ENCODE measurements at places on chromosomes 2 and 18.

DNA sequence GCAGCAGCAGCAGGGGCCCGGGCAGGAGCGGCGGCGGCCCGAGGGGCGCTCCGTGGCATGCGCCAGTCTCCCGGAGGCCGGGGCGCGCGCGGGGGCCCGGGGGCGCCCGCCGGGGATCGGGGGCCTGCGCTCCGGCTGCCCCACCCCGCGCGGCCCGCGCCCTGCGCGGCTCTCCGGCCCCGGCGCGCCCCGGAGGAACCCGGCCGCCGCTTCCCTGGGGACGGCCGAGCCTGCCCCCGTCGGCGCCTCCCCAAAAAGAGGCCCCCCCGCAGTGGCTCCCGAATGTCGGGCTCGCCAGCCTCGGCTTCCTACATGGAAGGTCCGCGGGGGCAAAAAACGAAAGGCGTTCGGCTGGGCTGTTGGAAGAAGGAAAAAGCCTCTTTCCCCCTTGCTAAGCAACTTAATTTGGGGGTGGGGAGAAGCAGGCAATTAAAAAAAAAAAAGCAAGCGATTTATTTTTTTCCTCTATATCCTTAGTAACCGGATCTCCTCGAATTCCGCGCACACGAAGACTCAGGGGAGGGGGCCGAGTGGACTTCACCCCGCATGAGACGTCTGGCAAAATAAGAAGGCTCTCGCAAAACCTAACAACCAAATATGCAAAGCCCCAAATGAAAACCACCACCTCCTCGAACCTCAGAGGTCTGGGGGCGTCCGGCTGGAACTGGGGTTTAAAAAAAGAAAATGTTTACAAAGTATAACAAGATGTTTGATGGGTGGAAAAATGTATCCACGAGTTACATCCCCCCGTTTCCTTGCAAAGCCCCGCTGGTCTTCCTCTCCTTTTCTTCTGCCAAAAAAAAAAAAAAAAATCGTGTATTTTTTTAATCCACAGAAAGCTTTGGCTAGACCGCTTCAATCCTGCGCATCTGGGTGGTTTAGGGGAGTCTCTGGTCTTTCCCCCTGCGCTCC lies at the start of gene SMAD7:
TSS of gene SMAD7 (minus strand) at position 430 of the 912 bp plus-strand sequence. CDS start 541 bp downstream, outside the sequence.
- peak; percentile 41 for DNase-seq

DNA sequence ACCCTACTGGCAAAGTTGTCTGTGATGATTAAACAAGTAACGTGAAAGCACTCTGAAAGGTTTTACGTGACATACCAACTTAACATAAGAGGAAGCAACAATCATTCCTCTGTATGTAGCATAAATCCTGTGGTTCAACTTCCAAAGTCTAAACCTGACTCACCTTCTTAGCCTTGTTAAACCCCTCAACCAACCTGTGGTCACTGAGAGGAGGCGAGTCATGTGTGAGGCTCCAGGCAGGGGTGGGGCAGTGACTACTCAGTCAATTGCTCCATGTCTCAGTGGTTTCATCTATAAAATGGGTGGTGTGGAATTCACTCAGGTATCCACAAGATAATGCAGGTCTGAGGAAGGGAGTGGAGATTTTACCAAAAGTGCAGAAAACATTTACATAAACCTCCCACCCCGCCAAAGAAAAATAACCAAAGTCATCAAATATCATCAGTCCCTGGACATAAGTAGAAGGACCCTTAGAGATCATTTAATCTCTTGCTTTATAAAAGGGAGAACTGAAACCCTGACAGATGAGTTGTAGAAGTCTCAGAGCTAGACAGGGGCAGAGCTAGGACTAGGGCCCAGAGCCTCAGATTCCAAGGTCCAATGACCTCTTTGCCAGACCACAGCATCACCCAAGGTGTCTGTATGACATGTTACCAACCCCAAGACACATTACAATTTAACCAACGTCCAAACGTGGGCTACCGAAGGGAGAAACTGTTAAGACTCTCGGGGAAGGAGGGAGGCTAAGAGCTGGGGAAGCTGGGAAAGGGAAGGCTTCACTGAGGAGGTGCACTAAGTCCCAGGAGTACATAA lies 3.7 kb upstream of the PCBP1 start:
- DNase-seq: peak; percentile 49

DNA sequence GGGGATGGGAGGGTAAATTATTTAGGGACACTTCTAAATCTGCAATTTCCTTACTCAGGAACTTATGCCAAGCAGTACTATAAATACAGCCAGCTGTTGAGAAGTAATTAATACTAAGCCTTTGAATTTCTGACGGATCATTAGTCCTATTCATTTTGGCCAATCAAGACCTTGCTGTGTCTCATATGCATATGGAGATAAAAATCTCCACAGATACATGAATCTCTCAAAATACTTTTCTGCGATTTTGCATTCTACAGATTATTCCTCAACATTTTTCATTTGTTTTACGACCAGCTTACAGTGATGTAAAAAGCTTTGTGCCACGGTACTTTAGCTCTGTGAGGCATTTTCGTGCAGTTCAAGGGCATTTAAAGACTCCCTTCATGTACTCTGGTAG lies 16.7 kb downstream of the LANCL1 start:
- DNase-seq: no peak

- DNase-seq: peak; percentile 25
These were observed 43.5 kb downstream of the GORASP2 start for GRCh38 chr2:170972296-170973224.

DNA sequence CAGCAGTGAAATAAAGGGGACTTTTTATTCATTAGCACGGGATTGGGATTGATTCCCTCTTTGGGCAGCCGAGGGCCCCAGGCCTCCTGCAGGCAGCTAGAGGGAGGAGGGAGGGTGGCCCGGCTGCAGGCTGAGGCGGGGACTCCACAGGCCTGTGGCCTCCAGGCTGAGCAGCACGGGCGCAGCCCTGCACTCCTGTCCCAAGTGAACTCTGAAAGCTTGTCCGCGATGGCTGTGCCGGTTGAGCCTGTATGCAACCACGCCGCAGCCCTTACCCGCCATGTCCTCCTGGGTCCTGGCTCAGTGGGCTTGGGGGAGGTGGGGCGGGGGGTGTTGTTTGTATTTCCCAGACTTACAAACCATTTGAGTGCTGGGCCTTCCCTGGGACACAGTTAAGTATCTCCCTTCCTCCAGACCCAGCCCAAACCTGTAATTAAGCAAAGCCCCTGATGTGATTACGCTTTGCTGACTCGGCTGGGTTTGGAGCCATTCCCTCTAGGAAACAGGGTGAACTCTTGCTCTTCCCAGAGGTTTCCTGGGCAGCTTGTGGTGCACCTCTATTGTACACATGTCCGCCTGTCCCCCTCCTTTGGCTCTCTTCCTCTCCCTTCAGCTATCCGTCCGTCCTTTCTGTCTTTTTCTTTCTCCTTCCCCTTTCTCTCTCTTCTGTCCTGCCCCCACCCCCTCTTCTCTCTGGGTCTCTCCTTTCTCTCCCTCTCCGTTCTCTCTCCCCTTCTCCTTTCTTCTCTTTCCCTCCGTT lies 5.3 kb downstream of the GLI2 start:
- no peak for DNase-seq

DNA sequence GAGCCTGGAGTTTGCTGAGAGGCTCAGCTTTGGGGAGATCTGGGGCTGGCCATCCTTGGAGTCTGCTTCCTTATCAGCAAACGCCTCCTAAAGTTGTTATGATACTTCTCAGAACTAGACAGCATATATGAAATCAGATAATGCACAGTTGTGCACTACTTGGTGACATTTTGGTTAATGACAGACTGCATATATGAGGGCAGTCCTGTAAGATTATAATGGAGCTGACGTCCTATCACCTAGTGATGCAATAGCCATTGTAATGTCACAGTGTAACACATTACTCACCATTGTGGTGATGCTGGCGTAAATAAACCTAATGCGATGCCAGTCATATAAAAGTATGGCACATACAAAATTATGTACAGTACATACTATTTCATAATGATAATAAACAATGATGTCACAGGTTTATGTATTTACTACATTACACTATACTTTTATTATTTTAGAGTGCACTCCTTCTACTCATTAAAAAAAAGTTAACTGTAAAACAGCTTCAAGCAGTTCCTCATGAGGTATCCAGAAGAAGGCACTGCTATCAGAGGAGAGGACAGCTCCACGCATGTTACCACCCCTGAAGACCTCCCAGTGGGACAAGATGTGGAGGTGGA lies 298.1 kb upstream of the REV1 start:
- no peak for DNase-seq

DNA sequence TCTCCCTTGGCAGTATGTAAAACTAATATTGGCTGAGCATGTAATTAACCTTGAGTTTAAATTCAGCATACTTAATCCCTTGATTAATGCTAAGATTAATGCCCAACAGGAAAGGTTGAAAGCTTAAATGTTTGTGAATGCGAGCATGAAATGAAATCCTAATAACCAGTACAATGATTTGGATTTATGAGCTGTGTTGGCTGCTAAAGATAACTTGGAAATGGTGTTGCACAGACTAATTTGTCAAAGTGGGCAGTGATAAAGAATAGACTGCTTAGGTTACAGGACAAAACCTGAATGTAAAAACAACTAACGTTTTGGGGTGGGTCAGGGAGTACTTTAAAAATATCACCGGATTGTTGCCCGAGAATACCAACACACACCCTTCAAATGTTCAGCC lies 70.6 kb downstream of the MGAT5 start:
- DNase-seq: no peak

GRCh38 chr2:216151313-216152025 lies 42.3 kb downstream of the XRCC5 start:
- DNase-seq: peak; percentile 55

GRCh38 chr2:228983700-228984099 lies 287.4 kb downstream of the PID1 start:
- no peak for DNase-seq

DNA sequence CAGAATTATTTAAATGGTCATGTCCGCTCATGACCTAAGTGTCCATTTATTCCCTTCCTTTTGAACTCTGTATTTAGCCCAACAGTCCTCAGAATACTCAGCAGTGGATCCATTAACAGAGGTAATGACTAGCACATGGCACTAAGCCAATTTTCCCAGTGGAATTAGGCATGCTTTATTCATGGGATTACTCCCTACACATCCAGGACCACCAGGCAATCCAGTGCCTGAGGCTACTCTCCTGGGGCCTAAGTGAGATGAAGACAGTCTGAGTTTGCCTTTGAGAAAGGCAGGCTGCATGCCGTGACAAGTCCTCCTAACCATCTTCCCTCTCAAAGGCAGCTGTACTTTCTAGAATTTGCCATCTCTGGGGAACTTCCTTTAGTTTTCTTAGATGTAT lies 128.6 kb downstream of the SPOPL start:
- DNase-seq: no peak

DNA sequence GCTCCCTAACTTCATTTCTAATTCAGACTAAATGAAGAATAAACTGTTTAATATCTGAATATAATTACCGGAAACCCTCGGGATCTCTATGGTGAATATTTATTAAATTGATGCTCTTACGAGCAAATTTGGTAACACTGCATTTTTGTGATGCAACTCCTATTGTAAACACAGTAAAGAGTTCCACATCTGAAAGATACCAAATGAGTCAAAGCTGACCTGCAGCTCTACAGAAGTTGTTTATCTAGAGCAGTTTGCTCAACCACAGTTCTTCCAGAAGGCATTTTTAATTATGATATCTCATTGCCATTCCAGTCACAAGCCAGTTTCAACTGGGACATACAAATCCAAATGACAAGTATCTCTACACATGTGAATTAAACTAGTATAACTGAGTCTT lies 129.7 kb downstream of the PKP4 start:
- peak; percentile 78 for DNase-seq

DNA sequence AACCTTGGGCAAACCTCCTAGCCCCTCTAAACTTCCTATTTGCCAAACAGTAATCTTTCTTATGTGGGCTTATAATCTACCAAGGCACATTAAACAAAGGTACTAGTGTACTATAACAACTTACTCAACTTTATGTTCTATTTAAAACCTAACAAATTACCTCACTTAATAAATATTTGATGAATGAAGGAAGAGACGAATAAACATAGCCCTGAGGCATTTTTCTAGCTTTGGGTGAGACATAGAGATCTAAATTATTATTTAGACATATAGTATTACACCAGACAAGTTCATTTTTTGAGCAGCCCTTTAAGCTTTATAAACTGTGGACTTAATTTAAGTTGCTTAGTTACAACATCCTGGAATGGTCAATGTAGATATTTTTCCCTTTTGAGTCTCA lies 104.6 kb downstream of the UNC80 start:
- no peak for DNase-seq

DNA sequence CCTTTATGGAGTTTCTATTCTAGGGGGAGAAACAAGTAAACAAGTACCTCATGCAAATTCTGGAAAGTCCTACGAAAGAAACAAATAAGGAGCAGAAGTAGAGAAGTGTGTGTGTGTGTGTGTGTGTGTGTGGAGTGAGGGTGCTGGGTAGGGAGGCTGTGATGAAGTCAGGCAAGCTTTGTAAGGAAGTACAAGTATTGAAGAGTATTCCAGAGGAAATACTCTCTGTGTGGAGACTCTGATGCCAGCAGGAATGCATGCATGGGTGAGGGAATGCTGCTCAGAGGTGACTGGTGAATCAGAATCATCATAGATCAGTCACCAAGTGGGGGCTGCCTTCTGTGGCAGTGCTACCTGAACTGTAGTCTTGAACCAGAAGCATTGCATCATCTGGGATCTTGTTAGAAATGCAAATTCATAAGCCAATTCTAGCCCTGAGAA lies 34.5 kb downstream of the SLC4A3 start:
- peak; percentile 69 for DNase-seq

DNA sequence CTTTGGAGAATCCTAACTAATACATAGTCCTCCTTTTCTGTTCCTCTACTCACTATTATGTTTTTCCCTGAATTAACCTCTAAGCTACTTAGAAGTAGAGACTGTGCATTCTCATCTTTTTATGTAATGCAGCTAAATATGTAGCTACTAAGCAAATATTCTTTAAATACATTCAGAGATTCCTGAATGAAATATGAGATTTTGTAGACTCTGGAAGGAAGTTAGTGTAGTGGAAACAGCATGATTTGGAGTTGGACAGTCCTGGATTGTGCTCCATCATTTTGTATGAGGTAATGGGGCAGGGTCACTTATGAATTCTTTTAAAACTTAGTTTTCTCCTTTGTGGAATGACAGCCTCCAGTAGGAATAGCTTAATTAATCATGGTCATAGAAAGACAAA lies 24.7 kb upstream of the NT5C1B start:
- DNase-seq: peak; percentile 53

- DNase-seq: peak; percentile 51
These were observed 6.1 kb downstream of the PTGR3 start for GRCh38 chr18:75202696-75203365.

DNA sequence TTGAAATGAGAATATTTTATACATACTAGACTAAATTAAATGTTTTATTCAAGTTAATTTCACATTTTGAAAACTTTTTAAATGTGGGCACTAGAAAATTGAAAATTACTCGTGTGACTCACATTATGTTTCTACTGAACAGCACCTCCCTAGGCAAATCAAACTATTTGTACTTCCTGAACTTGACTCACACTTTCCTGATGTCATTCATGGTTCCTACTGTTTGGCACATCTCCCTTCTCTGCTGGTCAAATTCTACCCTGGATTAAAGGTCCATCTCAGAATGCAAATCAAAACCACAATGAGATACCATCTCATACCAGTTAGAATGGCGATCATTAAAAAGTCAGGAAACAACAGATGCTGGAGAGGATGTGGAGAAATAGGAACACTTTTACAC lies 16.7 kb downstream of the LHCGR start:
- DNase-seq: peak; percentile 72

Measured in EH (cell line).